ENCODE measurements at places on chromosomes 1 and 21.

GRCh38 chr1:160189649-160190625, at the start of gene CASQ1:
CASQ1 (plus strand) TSS chr1:160190575; CDS start chr1:160190752, 177 bp downstream.
- DNase-seq, result no peak
- no peaks in the 10 kb centered on the region for H3K36me3 ChIP-seq
- no peak within 1 kb of the TSS for H3K4me3 ChIP-seq
- peaks cover 21% of the 10 kb centered on the region for H3K4me1 ChIP-seq

- no peaks in the 10 kb centered on the region for H3K36me3 ChIP-seq
- DNase-seq, result no peak
- H3K4me3 ChIP-seq, result peak overlapping the region; percentile 79
- H3K4me1 ChIP-seq, result no peaks in the 10 kb centered on the region
Measured at GRCh38 chr1:234214911-234215892, 158.1 kb upstream of the COA6 start.

DNA sequence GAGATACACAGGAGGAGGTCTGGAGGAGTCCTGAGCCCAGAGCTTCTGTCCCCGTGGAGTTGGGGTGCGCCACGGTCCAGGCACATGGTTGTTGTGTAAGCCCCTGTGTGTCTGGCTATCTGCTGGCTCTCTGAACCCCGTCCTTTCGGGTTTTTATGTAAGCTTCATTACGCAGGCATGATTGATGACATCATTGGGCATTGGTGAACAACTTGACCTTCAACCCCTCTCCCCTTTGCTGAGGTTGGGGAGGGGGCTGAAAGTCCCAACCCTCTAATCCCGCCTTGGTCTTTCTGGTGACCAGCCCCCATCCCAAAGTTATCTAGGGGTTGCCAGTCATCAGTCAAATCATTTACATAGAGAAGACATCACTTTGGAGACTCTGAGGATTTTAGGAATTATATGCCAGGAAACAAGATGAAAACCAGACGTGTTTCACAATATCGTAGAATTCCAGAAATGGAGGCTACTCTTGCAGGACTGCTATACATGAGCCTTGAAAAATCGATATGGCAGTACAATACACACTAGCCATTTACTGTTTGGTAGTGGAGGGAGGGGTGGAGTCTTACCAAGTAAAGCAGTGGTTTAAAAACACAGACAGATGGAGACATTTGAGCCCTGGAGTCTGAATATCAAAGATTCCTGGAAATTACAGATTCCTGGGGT, 69.8 kb upstream of the SCAF4 start:
- no peak for DNase-seq
- H3K4me3 ChIP-seq, result no peak overlapping the region
- H3K4me1 ChIP-seq, result peaks cover 7% of the 10 kb centered on the region
- no peak overlapping the region for H3K27ac ChIP-seq
- H3K27me3 ChIP-seq, result no peaks in the 10 kb centered on the region

DNA sequence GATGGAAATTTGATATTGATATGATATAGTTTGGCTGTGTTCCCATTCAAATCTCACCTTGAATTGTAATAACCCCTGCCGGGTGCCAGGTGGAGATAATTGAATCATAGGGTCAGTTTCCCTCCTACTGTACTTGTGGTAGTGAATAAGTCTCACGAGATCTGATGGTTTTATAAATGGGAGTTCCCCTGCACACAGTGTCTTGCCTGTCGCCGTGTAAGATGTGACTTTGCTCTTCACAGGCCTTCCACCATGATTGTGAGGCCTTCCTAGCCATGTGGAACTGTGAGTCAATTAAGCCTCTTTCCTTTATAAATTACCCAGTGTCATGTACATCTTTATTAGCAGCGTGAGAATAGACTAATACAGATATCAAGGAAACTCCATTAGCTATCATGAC, 74.6 kb downstream of the MAP3K7CL start:
- no peaks in the 10 kb centered on the region for H3K36me3 ChIP-seq
- no peaks in the 10 kb centered on the region for H3K27me3 ChIP-seq
- H3K4me3 ChIP-seq, result no peak overlapping the region
- no peaks in the 10 kb centered on the region for H3K4me1 ChIP-seq

DNA sequence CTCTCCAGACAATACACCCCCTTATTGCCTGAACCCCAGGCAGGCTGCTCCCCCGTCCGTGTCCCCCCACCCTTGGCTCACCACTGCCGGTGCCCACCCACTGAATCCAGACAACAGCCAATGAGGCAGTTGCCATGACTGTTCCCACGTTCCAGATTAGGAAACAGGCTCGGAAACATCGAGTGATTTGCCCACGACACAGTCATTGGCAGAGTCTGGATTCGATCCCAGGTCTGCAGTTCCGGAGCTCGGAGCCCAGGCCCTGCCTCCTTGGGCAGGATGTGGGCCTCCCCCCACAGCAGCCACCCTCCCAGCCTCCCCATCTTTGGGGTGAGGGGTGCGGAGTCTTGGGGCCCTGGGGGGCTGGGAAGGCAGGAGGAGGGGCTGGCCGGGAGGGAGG, 20.3 kb upstream of the CLSTN1 start:
- H3K4me3 ChIP-seq, result no peak overlapping the region
- peaks cover 12% of the 10 kb centered on the region for H3K4me1 ChIP-seq
- H3K27me3 ChIP-seq, result no peaks in the 10 kb centered on the region
- H3K36me3 ChIP-seq, result peaks cover 1% of the 10 kb centered on the region

- H3K27me3 ChIP-seq, result no peaks in the 10 kb centered on the region
- no peaks in the 10 kb centered on the region for H3K36me3 ChIP-seq
- H3K4me1 ChIP-seq, result no peaks in the 10 kb centered on the region
- DNase-seq, result no peak
- H3K4me3 ChIP-seq, result no peak overlapping the region
Measured at GRCh38 chr1:163055531-163055930, 13.6 kb upstream of the RGS4 start.

Measured in neuronal stem cell (in vitro differentiated cells).